Pulmonary artery endothelial cell (primary cell): ENCODE measurements at places on chromosomes 4 and X. TPM values are rescaled to one million over a fixed set of nuclear protein-coding genes. Genes with fewer than 3 reads are reported as not detected.

Gene CHRDL1
- not detected in 2 replicates for total RNA-seq

Gene CENPVL1
- total RNA-seq = not detected in 2 replicates

Gene TEX13D
- not detected in 2 replicates for total RNA-seq

Gene IL1RAPL1
- total RNA-seq = 0.92 TPM in 1 of 2 replicates, not detected in the other

Gene METTL14
- 17.5 and 32.2 TPM in 2 replicates for total RNA-seq

Gene GPR143
- 2.3 and 3.1 TPM in 2 replicates for total RNA-seq

Gene PLK4
- total RNA-seq = 19.2 and 33.5 TPM in 2 replicates

Gene CFAP99
- 0.04 TPM in 1 of 2 replicates, not detected in the other for total RNA-seq
